ENCODE measurements at places on chromosomes 12 and 14.

GRCh38 chr12:80044694-80045046, 54.7 kb upstream of the OTOGL start:
- no peak for DNase-seq

GRCh38 chr12:30909349-30910037, 17.1 kb upstream of the TSPAN11 start:
- DNase-seq, result no peak

DNA sequence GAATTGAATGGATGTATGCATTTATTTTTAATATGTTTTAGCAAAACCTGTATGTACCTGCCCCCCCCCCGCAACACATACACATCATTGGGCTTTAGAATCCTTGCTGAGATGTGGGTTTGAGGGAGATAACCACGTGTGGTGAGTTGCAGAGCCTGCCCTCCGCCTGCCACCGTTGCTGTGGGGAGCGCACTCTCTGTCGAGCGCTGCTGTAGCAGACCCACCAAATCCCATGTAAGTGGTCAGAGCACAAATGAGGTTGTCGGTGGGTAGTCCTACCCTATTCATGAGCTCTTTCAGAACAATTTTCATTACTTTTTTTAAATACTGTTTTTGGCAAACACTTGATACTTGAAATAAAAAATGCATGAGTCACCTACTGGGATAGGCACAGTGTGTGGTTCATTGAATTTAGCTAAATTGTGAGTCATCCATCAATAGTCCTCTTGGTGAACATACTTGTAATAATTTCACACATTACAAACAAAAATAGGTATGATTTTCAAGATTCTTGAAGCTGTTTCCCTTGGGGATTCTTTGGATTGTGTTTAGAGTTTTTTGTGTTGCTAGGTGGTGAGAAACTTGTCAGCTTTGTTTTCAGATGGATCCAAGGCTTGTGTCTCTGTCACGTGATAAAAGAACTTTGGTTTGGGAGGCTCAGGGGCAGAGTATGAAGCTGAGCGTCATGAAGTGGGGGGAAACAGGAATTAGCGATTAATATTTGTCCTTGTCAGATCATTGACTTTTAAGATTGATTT, 107.6 kb downstream of the PTCSC3 start:
- DNase-seq, result no peak

DNA sequence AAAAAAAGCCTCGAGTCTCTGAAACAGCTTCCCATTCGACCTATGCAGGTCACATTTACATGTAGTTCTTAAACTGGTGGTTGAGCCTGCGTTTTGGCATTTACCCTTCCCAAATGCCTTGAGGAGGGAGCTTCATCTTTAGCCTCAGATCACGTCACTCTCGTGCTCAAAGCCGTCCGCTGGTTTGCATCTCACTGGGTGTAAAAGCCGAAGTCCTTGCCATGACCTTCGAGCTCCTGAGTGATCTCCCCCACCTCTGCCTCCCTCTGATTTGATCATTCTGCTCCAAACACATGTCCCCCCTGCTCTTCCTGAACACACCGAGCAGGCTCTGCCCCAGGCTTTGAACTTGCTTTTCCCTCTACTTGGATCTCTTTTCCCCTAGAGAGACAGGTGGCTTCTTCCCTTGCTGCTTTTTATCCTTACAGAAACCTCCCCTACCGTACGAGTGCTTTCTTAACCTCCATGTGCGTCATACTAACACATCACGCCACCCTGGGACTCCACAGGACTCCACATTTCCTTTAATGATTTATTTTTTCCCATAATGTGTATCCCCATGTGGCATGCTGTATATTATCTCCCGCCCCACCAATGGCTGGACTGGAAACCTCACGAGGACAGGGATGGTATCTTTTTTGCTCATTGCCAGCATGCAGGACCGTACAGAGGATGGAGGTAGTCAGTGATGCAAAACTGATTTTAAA, 610.7 kb downstream of the VRK1 start:
- no peak for DNase-seq

DNA sequence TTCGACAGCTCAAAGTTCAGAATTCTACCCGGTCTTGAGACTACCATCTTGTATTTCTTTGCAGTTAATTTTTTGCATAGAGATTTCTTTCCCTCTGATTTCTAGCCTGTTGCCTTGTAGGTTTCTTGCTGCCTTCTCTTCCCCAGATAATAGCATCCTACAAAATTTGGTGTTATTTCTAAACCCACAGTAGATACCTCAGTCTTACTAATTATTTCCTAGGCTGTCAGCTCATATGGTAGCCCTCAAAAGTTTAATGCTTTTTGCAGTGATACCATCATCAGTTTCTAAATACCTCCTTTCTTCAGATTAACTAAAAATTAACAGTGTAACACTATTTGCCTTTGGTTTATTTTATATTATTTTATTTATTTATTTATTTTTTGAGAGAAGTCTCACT, 61.9 kb upstream of the TMPO start:
- no peak for DNase-seq

DNA sequence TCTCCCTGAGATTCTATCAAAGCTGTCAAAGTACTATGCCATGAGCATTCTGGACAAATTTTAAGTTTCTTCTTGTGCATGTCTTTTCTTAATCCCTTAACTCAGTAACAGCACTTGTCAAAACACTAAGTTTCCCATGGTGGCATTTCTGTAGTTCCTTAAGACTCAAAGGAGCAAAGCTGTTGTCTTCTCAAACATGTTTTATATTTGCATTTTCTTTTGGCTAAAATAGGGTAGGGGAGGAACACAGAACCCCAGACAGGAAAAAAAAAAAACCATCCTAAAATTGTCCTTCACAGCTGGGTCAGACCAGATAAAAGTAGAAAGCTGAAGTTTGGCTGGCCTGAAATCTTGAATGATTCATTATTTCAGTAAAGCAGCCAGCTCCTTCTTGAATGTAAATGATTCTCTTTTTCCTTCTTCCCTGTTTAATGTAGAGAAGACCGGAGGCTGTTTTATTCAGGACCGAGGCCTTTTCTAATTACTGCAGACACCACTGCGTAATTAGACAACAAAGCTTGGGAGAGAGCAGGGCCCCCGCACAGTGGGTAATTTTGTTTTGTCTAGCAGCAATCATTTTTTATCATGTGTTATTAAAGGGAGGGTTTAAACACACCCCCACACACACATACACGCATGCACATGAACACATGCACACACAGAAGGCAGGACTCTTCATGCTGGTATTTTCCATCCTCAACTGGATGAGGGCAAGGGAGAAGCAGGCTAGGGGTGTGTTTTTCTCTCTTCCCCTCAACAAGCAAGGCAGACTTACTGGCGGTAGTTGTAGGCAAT, 51.0 kb downstream of the PAH start:
- no peak for DNase-seq
